ENCODE measurements at places on chromosomes 3 and 15.

- no peak for DNase-seq
Measured at GRCh38 chr3:117761703-117762620, 1052.4 kb downstream of the TUSC7 start.

- no peak for DNase-seq
Measured at GRCh38 chr15:31024979-31025378, 33.6 kb upstream of the MTMR10 start.

DNA sequence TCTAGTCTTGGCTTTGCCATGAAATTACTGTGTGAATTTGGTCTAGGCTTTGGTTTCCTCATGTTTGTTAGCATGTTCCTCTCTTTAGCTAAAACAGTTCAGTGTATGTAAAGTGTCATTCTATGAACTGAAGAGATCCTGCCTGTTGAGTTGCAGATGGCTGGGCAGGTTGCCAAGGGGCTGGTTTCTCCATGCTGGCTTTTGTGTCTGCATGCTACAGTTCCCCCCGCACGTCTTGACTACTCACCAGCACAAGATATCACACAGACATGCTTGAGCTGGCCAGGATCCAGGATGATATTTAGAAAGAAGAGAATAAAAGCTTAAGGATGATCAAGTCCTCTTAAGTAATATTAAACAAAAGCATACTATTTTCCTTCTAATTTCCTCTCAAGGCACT is 90.2 kb downstream of the CERS3 start:
- DNase-seq = no peak

DNA sequence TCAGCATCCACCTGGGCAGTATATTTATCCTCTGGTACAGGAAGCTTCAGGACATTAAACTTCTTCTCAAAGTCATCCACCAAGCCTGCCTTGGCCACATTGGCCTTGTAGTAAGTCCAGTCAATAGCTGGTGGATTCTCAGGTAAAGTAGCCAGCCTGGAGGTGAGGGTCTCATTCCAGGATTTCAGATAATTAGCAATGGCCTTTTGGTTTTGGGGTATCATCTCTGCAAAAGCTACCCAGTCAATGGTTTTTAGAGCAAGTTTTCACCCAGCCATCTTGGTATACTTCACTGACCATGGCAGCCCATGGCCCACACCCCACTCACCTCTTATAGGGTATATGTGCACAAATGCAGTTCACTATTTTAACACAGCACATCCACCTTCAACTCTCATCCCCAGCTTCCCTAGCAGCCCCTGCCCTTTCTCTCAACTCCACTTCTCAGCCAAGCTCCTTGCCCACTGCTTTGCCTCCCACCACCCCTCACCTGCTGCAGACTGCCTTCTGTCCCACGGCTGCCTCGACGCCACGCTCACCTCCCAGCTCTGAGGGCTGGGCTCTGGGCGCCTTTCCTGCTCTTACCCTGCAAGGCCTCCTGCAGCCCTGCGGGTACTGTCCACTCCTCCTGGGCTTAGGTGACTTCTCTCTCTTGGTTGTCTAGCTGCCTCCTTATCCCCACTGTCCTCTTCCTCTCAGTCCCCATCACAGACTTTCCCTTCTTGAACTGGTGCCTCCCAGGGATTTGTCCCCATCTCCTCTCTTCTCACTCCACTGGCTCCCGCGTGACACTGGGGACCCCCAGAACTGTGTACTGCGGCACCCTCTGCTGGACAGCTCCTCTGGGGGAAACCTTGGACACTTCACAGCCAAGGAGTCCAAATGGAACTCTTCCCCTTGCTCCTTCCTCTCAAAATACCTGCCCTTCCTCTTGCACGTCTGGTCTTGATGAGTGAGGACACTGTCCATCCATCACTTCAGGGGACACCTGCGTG is 1.7 kb upstream of the TGM5 start:
- DNase-seq = no peak

DNA sequence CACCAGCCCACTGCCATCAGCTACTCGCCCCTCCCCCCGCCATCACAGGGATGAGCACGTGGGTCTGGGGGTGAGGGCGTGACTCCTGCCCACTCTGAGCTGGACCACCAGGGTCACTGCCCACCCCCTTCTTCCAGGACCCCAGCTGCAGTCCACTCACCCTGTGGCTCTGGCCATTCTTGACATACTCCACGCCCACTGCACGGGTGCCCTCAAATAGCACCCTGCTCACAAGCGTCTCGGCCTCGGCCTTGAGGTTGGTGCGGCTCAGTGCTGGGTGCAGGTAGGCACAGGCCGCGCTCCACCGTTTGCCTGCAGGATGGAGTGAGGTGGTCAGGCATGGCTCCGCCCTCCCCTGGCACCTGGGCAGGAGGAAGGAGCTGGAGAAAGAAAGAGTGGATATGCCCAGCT is 23.9 kb downstream of the CHDH start:
- no peak for DNase-seq

Measured in GM04503 (cell line).